Caki2 (cell line): ENCODE measurements at places on chromosomes 5 and 9. TPM values are rescaled to one million over a fixed set of nuclear protein-coding genes. Genes with fewer than 3 reads are reported as not detected.

DNA sequence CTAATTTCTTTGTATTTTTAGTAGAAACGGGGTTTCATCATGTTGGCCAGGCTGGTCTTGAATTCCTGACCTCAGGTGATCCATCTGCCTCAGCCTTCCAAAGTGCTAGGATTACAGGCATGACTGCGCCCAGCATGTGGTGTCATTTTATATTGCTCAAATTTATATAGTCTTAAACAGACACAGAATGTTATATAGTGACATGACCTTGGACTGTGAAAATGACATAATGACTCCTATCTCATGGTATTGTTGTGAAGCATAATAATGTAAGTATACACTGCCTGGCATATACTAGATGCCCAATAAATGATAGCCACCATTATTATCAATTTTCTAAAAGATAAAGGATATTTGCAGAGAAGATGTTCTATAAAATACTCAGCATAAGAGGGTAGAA lies 177.2 kb upstream of the TBCA start:
- no peak for DNase-seq

- DNase-seq = no peak
These were observed 64.6 kb upstream of the SHISAL2B start for GRCh38 chr5:64625678-64626077.

Gene PSMD5
- total RNA-seq = 22.2 and 29.2 TPM in 2 replicates

- no peak for DNase-seq
These were observed 31.4 kb downstream of the C6 start for GRCh38 chr5:41181691-41182564.

DNA sequence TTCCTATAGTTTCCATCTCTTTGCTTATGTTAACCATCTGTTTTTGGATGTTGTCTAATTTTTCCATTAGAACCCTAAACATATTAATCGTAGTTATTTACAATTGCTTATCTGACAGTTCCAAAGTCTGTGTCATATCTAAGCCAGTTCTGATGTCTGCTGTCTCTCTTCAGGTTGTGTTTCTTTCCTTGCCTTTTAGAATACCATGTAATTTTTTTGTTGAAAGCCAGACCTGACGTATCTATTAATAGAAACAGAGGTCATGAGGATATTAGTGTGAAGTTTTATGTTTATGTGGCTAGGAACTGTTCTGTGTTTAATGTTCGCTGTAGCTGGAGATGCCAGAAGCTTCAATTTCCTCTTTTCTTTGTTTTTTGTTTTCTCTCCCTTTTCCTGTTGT lies 52.2 kb downstream of the ZNF618 start:
- no peak for DNase-seq

DNA sequence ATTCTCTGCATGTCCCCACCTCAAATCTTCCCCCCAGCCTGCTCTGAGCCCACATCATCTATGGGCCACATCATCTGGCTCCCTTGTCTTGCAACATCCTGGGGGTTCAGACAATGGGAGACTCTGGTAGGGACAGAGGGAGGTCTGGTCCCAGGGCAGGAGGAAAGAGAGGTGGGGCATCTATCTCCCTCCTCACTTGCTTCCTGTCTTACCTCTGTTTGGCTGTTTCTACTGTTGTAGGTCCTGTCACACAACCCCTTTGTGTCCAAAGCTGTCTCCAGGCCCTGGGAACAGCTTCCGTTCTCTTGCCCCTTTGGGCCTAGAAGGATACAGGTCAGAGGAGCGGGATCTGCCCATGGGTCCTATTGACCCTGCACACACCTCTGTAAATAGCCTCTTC lies 227.2 kb downstream of the NSG2 start:
- no peak for DNase-seq

GRCh38 chr9:112433499-112434392 lies 52.9 kb upstream of the KIAA1958 start:
- DNase-seq = no peak

Gene ANKRA2
- total RNA-seq = 7.8 and 11.4 TPM in 2 replicates

Gene SH3PXD2B
- 14.2 and 25.2 TPM in 2 replicates for total RNA-seq

GRCh38 chr5:87886164-87886563 lies 382.5 kb downstream of the TMEM161B start:
- DNase-seq = no peak

DNA sequence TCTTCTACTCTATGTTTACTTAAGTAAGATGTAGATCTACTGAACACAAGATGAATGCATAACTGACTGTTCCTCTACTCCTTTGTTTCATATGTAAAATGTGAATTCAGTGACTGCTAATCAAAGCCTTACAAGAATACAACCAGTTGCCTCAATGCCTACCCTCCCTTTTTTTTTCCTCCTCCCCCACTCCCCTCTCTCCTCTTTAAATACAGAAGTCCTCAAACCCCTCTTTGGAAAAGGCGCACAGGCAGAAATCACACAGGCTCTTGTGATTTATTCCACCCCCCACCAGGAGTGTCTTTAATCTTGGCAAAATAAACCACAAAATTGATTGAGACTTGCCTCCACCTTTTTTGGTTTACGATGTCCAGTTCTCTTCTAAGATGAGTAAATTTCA lies 398.5 kb downstream of the DMAC1 start:
- no peak for DNase-seq

DNA sequence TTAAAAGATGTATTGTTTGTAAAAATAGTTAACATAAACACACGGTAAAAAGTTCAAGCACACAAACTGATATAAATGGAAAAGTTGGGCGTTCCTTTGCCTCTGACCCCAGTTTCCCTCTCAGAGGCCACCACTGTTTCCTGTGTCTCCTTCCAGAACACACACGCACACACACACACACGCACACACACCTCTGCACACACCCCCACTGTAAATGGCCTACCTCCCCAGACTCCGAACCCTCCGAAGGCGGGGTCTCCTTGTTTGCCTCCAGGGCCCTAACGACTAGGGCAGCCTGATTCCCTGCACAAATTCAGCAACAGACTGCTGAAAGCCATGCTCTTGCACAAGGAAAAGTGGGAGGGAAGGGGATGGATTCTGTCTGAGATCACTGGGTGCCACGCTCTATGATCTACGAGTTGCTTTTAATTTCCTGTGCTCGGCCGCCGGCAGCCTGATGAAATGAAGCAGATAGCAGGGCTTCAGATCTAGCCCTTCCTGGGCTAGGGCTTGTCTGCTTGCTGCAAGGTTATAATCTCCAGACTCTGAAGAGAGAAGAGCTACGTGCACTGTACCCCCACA lies 184.0 kb upstream of the IL12B start:
- no peak for DNase-seq

Gene PCSK5
- total RNA-seq = 104 and 109 TPM in 2 replicates

Gene SH3RF2
- 4.0 and 11.0 TPM in 2 replicates for total RNA-seq

Gene TICAM2
- 0.72 TPM in 1 of 2 replicates, not detected in the other for total RNA-seq

DNA sequence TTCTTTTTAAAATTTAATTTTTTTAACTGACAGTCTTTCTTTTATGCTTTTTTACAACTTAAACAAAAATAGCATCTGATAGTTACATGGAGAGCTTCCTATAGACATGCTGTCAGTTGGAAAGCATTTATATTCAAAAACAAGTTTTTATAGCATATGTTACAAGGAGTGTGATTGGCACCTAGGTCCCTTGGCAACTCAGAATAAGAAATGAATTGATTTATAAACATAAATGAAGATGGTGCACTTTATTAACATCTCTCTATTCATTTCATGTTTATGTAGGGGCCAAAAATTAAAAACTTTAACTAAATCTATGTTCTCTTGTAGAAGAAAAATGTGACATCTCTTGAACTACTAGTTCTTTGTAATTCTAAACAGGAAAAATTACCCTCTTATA lies 153.2 kb downstream of the XRCC4 start:
- no peak for DNase-seq

Gene TPPP
- 0.34 TPM in 1 of 2 replicates, not detected in the other for total RNA-seq

Gene AGPAT2
- total RNA-seq = 92.9 and 94.5 TPM in 2 replicates

Gene LCN1
- total RNA-seq = not detected in 2 replicates

GRCh38 chr5:32061236-32061635 lies 112.9 kb downstream of the GOLPH3 start:
- DNase-seq = no peak

- peak; percentile 92 for DNase-seq
These were observed 17.7 kb downstream of the IL31RA start for GRCh38 chr5:55868846-55869245.

Gene GRXCR2
- not detected in 2 replicates for total RNA-seq

GRCh38 chr9:92608909-92609445 lies 61.0 kb downstream of the IPPK start:
- no peak for DNase-seq

Gene RGS7BP
- total RNA-seq = not detected in 2 replicates

- DNase-seq = no peak
These were observed 129.8 kb downstream of the CD180 start for GRCh38 chr5:67066815-67067214.
